NCI-H187 treated with DMSO at 0.1 percent for 48 hours (cell line): ENCODE measurements at places on chromosomes 6 and 20.

- DNase-seq: no peak
Observed at GRCh38 chr6:40755046-40755681, 168.0 kb upstream of the LRFN2 start.

DNA sequence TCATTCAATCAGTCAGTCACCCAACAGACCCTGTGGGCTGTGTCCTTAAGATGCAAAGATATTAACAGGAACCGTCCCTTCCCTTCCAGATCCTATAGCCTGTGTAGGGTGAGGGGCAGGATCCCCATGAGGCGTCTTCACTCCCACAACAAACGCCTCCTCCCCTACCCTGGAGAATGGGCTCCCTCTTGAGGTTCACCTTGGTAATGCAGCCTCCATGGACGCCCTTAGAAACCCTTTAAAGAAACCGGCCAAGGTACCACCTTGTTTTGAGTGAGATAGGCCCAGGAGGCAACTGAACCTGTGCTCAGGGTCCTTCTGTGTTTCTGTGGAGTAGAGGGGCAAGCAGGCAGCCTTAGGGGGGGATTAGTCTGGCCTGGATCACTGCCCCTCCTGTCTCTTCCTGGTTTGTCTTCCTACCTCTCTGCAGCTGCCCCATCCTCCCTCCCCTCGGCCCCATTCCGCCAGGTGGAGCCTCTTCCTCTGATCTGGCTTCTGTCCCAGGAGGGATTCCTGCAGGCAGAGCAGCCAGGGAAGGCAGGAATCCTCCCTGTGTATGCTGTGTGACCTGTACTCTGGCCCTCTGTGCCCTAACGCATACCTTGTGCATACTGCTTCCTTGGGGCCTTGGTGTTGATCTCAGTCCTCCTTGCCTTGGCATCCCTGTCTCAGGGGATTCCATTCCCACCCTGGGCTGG, 6.6 kb upstream of the GUCA1A start:
- no peak for DNase-seq

- DNase-seq: no peak
Observed at GRCh38 chr6:167571550-167571949, 246.7 kb downstream of the TTLL2 start.

- no peak for DNase-seq
Observed at GRCh38 chr6:34131326-34132290, 14.3 kb downstream of the GRM4 start.

DNA sequence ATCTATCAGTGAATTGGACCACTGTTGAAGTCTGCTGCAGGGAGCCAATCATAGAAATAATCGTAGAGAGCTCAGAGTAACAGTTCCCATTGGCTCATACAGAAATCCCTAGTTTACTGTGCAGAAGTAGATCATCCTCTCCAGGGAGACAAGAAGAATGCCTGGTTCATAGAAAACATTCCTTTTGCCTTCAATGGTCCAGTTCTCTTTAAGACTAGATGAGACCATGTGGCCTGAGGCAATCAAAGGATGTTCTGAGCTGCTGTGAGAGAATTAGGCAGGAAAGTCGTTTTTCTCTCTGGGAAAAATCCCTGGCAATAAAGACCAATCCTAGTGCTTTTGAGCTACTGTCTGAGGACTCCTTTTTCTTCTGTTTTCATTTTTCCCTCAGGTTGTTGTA, 208.4 kb downstream of the CENPW start:
- DNase-seq: no peak

- no peak for DNase-seq
Observed at GRCh38 chr6:114833211-114833610, 490.4 kb upstream of the HS3ST5 start.
